Activated CD4-positive, alpha-beta T cell treated with anti-CD3 and anti-CD28 coated beads, Interleukin-2, amount 10 ng/mL, durations not matched to agents 24 days and 14 days (primary cell): ENCODE measurements at places on chromosomes 2 and 18. TPM values are rescaled to one million over a fixed set of nuclear protein-coding genes. Genes with fewer than 3 reads are reported as not detected.
A peak's percentile ranks its signal among the peaks of the same experiment; 100 is the strongest.

GRCh38 chr2:210445116-210445707 lies 31.3 kb downstream of the LANCL1 start:
- no peak overlapping the region for H3K27ac ChIP-seq
- H3K4me1 ChIP-seq = peaks cover 14% of the 10 kb centered on the region
- no peak overlapping the region for H3K4me3 ChIP-seq
- peaks cover 41% of the 10 kb centered on the region for H3K36me3 ChIP-seq
- no peak for DNase-seq

Gene OR6B2
- total RNA-seq = not detected in 2 replicates

DNA sequence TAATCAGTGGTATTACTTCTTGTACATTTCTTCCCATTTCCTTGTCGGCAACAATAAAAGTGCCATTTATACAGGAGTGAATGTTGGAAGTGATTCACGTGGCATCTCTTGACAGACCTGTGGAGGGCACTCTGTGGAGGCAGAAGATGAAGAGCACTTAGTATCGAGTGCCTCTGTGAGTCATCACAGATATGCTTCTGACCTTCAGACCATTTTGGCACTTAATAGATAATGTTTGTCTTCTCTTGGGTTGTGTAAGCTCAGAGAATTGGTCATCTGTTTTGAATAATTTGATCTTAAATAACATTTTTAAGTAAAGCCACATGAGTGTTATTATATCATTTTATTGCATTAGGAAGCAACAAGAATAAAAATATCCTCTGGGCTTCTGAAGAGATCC lies 305.5 kb downstream of the PTPRM start:
- H3K4me3 ChIP-seq = no peak overlapping the region
- no peak for DNase-seq
- no peaks in the 10 kb centered on the region for H3K36me3 ChIP-seq
- H3K4me1 ChIP-seq = no peaks in the 10 kb centered on the region

Gene ABCG5
- not detected in 2 replicates for total RNA-seq

GRCh38 chr2:174599310-174599921 lies 1.8 kb upstream of the WIPF1 start:
- DNase-seq = no peak
- peak overlapping the region; percentile 94 for H3K27ac ChIP-seq
- peak overlapping the region; percentile 84 for H3K4me3 ChIP-seq
- peaks cover 38% of the 10 kb centered on the region for H3K36me3 ChIP-seq

GRCh38 chr18:69758458-69758857 lies 189.2 kb downstream of the CD226 start:
- H3K4me3 ChIP-seq = no peak overlapping the region
- H3K36me3 ChIP-seq = peaks cover 4% of the 10 kb centered on the region
- no peak for DNase-seq
- no peak overlapping the region for H3K27ac ChIP-seq
- no peaks in the 10 kb centered on the region for H3K27me3 ChIP-seq

DNA sequence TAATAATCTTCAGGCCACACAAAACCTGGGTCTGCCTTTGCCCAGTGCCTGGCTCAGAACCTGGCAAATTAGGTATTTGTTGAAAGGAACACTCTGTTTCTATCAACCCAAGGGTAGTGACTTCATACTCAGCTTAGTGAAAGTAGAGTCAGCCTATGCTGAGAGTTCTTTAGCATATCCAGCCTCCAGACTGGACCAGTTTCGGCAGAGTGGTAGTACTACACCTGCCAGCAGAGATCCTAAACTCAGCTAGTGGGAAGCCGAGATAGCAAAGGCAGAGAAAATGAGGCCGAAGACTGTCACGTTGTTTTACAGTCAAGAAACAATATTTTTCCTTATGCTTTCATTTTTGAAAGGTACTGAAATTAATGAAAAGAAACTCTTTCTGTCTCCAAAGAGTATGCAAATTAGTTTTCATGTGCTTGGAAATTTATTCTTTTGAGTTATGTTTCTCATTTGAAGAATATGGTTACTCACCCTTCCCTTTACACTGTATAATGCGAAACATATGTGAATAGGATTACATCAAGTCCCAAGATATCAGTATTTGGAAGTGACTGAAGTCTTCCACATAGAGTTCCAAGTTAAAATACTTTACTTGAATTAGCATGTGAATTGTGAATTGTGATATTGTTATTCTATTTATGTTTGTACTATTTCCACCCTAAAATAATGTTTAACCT lies 52.2 kb upstream of the UGP2 start:
- peaks cover 3% of the 10 kb centered on the region for H3K4me1 ChIP-seq
- no peak overlapping the region for H3K27ac ChIP-seq
- H3K36me3 ChIP-seq = no peaks in the 10 kb centered on the region
- H3K27me3 ChIP-seq = no peaks in the 10 kb centered on the region

Gene CCBE1
- not detected in 2 replicates for total RNA-seq
